ENCODE measurements at places on chromosomes 6 and 20.

DNA sequence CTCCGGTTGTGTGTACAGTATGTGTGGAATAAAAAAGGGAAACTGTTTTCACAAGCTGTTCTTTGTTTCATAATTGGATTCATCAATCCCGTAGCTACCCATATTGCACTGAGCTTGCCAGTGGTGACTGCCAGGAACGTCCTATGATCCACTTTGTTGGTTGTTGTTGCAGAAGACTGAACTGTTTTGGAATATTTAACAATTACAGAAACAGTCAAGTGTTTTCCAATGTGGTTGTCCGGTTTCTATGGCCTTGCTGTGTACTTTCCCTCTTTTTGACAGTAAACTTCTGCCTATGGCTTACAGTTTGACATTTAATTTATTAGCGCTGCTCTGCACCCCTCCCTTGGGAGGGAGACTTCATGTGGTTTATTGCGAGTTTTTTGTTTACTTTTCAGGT is 141.2 kb downstream of the DTNBP1 start:
- DNase-seq = no peak

DNA sequence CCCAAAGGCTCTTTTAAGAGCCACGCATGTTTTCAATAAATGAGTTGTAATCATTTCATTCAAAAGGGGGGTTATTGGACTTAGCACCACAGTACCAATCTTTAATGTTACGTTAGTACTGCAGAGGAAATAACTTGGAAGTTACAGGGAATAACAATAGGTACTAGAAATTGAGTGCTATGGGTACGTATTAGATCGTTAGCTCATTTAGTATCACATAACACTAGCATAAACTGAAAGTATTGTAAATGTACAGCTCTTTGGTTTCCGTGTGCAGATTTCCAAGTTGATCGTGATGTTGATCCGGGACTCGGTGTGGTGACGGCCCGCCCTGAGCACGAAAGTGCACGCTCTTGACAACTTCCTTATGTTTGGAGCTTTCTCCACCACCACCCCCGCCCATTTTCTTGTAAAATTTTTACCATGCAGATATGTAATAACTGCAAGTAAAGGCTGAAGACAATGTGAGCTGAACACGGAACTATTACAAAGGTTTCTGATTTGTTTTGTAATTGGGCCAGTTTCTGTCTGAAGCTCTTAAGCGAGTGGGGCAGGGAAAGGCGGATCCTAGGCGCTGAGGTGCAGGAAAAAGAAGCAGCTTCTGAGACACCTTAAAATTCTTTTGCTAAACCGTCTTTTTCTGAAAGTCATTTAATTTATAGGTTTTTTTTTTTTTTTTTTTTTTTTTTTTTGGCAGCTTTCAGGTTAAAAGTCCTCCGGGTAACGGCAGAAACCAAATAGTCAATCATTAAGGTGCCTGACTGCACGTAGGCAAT is 71.5 kb downstream of the HFE start:
- DNase-seq = peak; percentile 75

- DNase-seq = no peak
These were observed 175.5 kb downstream of the EYA2 start for GRCh38 chr20:47070176-47070575.

- DNase-seq = peak; percentile 62
These were observed 162.1 kb downstream of the AIG1 start for GRCh38 chr6:143222801-143223231.
